ENCODE measurements at places on chromosomes 5 and 9.

GRCh38 chr5:127280491-127281220, 9.9 kb upstream of the MEGF10 start:
- DNase-seq = no peak

DNA sequence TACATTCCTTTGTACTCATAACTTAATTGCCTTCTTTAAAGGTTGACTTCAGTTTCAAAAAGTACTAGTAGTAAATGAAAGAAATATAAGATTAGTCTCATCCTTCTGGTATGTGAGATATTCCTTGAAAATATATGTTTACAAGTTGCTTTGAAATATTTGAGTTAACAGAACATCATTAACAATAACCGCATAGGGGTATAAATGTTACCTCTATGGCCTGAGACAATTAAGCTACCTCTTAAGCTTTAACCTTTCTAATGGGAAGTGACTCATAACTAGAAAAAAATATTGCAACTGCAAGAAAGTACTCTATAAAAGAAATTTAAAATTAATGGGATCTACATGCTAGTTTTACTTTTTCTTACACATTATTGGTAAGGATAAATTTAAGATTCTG, 399.0 kb downstream of the CDH10 start:
- DNase-seq = no peak

DNA sequence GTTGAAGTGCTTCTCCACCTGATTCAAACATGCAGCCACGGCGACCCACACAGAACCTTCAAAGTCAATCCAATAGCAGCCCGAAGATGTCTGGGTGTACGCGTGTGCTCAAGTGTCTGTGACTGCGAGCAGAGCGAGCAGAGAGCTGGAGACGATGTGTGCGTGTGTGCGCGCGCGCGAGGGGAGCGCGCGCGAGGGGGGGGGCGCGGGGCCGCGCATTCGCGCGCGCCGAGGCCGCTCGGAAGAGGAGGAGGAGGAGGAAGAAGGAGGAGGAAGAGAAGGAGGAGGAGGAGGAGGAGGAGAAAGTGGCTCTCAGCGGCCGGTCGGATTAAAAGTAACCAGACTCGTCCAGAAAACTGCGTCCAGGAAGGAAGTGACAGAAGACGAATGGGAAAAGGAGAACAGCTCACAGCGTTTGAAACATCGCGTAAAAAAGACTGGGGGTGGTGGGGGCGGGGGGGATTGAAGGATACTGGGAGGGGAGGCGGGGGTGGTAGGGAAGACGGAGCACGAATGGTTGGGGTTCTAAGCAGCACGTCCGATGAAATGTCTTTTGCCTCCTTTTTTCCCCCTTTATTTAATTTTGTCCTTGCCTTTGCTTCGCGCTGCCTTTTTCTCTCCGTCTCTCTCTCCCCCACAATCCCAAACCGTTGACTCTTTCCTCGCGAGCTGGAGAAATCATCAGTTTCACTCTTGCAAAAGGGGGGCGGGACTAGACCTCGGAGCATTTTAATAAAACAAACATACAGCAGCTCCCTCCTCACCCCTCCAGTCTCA, at the start of gene MEF2C:
TSS of gene MEF2C (minus strand) at position 126 of the 777 bp plus-strand sequence. CDS start 59,396 bp downstream, outside the sequence.
- peak; percentile 76 for DNase-seq

DNA sequence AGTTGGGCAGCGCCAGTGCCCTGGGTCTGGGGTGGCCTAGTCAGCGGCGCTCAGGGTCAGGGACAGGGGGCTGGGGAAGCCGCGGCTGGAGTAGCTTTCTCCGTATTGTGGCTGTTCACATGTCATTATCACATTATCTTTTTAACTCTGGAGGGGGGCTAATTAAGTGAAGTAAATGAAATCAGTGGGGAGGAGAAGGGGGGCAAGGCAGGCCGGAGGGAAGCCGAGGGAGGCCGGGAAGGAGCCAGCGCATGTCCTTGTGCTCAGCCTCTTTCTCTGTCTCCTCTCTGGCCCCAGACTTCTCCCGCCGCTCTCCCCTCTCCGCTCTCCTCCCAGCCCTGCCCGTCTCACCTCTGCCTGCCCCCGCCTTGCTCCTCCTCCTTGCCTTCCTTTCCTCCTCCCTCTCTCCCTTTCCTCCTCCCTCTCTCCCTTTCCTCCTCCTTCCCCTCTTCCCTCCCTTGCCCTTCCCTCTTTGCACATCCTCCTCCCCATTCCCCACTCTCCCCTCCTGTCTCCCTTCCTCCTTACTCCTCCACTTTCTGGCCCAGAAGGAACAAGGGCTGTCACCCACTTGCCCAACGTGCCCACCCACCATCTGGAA, 38.7 kb downstream of the ASS1 start:
- DNase-seq = no peak

DNA sequence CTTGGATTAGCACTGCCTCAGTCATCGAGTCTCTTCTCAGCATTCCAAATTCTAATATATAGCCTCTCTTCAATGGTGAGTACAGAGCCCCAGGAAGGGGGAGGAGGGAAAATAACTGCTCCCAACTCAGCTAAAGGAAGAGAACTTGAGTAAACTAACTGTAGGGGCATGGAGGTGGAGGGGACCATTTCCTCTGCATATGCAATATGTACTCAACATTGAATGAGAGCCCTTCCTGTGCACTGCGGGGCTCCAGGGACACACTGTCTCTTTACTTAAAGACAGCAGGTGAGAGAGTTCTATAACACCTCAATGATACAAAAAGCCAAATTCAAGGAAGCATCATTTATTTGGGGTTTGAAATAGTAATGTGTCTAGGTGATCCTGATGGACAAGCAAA, 75.1 kb downstream of the GNAQ start:
- DNase-seq = no peak

- no peak for DNase-seq
Measured at GRCh38 chr9:131661568-131662288, 78.1 kb downstream of the RAPGEF1 start.

DNA sequence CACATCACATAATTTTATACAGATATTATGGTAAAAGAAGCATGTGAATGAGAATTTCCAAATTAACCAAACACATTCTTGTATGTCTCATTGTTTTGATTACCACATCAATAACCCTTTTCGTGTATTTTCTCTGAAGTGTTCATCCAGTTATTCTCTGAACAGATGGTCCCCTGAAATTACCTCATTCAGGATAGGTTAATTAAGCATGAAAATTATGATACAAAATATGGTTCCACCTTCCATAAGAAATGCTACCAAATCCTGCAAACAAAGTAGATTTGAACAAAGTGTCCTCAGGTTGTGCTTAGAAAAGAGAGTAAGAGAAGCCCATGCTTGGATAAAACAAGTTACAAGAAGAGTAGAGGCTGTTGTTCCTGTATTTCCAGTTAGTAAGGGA, 83.1 kb upstream of the LMNB1 start:
- DNase-seq = no peak

DNA sequence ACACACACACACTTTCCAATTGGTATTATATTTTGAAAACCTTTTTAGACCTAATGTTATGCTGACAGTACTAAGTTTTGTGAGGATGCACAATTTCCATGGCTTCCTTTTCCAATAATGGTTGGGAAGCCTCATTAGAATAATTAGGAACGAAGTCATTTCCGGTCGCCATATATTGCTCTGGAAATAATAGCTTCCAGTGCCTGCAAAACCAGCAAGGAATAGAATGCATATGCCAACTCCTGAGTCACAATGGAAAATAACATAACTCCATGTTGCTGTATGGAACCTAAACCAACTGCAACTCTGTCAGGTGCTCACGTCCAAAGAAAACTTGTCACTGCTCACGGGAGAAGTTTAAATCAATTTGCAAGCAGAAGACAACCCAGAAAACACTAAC, 222.0 kb downstream of the EBF1 start:
- DNase-seq = no peak

DNA sequence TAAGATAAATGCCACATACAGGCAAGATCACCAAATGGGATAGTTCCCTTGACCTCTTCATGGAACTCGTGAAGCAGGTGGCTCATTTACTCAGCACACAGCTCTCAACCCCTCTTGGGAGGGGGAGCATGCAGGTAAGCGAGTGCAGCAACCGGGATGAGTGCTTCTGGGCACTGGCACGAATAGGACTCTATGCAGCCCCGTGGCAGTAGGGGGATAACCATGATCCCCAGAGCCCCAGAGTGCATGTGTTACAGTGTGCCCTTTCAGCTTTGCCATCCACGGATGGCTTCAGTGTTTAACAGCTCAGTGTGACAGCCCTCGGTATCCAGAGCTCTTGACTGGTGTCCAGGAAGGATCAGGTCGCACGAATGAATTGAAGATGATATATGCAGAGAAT, 1187.1 kb downstream of the CDH9 start:
- no peak for DNase-seq

DNA sequence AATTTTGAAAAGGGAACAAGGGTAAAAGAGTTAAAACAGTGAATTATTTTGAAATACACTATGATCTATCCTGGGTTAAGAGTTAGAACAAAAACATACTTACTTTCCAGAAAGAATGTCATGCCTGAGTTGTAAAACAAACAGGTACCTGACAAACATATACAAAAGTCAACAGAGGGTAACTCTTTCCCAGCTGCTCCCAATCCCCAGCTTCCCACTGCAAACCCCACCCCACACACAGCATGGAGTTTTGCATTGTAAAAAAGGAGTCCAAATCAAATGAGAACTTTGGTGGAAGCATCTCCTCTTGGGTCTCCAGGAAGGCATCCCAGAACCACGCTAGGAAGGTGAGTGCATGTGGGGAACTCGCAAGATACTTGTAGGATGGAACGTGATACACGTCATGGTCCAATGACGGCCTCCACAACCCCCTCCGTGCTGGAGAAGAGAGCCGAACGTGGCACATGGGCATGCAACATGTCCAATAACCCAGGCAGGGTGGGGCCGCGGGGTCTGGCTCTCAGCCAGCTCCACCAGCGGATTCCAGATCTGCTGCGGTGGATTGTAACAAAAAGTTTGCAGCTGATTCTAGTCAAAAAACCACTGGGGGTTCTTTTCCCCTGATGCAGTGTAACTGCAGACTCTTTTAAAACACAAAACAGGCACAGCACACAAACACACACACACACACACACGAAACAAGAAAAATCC, 55.8 kb downstream of the EPB41L4B start:
- no peak for DNase-seq

Measured in AML-193 (cell line).